ENCODE measurements at places on chromosomes 7 and 10.

DNA sequence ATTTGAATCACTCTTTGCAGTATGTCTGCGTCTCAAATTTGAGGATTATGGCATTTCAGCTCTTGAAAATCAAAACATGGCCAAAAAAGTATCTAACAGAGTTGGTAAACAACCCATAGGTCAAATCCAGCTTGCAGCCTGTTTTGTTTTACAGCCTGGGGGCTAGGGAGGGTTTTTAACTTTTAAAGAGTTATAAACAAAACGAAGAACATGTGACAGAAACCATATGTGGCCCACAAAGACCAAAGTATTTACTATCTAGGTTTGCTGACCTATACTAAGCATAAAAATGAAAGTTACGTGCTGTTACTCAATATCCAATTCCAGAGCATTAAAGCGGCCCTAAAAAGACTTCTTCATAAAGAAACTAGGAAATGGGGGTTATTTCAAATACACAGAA is 55.5 kb upstream of the STARD3NL start:
- DNase-seq: no peak

DNA sequence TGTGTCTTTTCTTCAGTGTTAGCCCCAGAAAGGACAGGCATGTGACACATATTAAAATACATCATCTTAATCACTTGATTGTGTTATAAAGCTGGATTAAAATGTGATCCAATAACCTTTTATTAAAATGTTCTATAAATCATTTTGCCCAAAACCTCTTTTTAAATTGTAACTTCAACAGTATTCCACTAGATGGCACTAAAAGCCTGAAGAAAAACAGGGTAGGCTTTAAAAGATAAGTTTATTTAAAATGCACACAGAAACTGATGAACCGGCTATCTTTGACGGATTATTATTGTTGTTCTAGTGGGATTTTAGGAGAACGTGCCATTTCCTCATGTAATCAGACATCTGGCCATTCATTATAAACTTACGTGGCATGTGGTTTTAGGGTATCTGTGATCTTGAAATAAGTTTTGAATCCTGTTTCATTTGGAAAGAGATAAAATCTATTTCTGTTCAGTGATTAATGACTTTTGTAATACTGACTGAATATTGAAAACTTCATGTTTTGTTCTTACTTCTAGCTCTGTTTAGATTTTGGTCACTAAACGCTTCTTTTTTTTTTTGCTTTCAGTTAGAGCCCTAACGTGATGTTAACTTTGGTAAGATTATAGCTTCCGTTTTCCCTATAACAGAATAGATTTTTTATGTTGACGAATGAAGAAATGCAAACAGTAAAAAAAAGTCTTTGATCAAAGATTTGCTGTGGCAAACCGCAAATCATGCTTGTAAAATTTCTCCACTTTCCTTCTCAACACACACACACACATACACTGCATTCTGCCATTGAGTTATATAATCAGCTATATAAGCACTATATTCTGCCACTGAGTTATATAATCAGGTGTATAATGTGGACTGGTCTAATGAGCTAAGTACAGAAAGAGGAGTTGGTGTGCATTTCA is 13.6 kb downstream of the VPS50 start:
- DNase-seq: no peak

- DNase-seq: no peak
Observed at GRCh38 chr7:49150486-49150885, 226.1 kb downstream of the CDC14C start.

DNA sequence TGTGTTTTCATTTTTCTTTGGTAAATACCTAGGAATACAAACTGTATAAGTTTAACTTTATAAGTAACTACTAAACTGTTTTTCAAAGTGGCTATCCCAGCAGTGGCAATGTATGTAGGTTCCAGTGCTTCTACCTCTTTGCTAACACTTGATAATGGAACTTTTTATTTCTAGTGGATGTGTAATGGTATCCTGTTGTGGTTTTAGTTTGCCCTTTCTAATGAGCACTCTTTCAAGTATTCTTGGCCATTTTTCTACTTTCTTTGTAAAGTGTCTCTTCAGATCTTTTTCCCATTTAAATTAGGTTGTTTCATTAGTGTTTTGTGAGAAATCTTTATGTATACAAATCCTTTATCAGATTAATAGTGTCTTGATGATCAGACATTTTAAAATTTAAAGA is 4.6 kb downstream of the KIF20B start:
- DNase-seq: no peak

DNA sequence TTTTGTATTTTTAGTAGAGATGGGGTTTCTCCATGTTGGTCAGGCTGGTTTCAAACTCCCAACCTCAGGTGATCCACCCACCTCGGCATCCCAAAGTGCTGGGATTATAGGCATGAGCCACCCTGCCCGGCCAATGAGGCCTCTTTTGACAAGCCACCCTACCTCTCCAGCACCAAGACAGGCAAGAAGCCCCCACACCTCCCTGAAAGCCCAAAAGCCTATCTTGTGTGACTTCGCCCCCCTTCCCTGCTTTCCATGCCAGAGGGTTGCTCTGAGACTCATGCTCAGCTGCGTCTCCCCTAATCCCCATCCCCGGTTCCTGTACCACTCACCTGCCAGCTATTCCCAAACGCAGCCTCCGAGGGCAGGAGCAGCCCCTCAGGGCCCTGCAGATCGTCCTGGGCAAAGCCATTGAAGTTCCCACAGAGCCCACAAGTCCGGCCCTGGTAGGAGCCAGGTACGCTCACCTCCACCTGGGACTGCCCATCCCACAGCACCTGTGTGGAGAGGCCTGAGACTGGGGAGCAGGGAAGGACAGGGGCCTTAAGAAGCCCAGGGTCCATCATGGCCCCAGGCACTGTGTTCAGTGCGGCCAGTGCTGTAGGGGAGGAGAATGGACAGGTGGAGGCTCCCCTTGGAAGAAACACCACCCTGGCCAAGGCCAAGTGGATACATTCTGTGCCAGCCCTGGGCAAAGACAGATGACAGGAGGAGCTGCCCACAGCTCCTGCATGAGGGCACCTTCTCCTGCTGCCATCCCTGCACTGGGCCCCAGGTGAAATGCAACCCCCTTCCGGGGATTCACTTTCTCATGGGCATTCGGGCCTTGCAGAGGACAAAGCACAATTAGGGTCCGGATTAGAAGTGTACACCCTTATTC is 15.8 kb downstream of the ATP6V1F start:
- no peak for DNase-seq

DNA sequence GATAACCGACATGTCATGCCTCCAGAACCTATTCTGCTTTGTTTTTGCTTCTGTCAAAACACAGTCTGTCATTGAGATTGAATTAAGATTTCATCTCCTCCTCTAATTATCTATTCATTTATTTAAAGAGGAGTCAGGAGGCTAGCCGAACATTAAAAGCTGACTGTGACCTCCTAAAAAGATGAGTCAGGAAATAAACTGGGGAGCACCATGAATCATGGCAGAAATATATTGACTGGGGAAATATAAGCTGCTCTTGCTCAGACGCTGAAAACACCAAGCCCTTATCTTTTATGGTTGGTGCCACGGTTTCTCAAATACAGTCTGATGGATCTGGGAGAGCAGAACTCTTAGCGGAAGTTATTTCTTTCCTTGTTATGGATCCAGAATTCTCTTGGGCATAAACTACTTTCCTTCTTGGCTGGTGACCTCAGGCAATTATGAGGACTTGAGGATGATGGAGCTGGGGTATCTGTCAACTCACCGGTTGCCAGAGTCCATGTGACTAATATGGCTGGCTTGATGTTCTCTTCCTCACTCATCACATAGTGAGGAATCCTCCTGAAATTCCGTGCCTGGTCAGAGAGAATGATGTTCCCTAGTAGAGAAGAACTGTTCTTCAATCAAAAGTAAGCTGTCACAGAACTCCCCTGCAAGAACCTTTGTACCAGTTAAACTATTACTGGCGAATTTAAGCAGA is 307.6 kb upstream of the PHYHIPL start:
- DNase-seq: no peak
